ENCODE measurements at places on chromosomes 1 and 21.

DNA sequence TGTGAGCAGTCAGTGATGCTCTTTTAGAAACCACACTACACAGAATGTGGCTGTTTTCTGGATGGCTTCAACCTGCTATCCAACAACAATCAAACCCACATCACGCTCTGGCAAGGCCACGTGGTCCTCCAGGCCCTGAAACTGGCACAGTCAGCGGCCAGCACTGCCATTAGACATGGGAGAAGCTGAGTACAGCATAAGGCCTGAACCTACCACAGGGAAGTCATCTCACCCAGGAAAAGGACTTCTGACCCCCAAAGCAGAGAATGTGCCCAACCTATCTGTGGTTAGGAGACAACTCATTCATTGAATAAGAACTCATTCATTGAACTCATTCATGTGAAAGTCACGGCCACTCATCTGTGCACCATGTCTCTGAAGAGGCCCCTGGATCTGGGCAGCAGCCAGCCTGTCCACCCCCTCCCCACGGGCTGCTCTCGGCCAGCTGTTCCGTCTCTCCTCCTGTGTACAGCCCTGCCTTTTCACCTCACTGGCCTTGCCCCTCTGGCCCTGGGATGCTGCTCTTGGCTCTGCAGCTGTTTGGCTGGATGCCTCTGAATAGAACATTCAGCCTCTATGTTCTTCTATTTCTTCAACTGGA, 41.1 kb downstream of the C1orf198 start:
- no peak for DNase-seq

GRCh38 chr1:30189818-30190500, 533.4 kb downstream of the MATN1 start:
- DNase-seq, result no peak

DNA sequence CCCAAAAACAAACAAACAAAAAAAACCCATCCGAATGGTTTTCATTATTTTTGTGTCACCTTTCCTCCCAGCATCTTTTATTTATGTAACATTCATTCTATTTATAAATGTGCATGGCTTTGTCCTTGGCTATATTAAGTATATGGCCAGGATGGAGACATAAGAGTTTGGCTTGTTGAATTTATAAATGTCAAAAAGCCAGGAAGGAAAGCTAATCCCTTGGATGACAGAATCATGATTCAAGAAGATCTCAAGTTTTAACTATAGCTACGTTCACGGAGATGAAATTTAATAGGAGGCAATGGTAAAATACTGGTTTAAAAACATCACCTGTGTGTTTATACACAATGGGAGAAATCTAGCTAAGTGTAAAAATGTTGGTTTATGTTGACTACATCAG, 5.0 kb downstream of the CEP170 start:
- DNase-seq, result no peak

- DNase-seq, result no peak
These were observed 21.1 kb downstream of the OLFML3 start for GRCh38 chr1:114000406-114000805.

DNA sequence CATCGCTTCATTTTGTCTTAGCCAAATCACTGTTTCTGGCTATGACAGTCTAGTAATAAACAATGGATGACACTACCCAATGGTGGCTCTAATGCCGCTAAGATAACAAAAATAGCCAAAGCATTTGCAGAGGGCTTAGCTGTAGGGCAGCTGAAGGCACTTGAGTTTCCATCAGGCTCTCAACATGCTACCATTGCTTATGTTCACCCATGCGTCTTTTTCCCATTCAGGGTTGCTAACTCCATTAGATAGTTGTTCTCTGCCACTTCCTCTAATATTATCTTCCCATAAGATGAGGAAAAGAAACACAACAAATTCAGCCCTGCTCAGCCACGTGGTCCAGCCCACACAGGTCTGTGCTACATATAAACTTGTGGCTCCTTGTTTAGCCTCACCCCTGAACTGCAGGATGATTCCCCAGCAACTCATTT, 159.6 kb downstream of the TOMM20 start:
- no peak for DNase-seq

DNA sequence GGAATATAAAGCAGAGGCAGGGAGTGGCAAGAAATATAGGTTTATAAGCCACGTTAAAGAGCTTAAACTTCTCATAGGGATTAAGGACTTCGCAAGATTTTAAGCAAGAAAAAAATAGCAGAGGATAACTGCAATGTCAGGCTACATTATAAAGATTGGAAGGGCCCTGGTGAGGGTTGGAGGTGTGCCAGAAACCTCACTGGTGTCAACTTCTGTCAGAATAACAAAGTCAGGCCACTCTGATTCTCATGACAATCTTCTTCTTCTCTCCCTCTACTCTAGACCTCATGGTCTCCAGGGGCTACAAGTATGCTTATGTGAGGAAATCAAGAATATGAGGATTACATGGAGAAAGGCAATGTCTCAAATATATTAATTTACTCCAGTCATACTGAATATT, 32.6 kb upstream of the FMO2 start:
- DNase-seq, result no peak

DNA sequence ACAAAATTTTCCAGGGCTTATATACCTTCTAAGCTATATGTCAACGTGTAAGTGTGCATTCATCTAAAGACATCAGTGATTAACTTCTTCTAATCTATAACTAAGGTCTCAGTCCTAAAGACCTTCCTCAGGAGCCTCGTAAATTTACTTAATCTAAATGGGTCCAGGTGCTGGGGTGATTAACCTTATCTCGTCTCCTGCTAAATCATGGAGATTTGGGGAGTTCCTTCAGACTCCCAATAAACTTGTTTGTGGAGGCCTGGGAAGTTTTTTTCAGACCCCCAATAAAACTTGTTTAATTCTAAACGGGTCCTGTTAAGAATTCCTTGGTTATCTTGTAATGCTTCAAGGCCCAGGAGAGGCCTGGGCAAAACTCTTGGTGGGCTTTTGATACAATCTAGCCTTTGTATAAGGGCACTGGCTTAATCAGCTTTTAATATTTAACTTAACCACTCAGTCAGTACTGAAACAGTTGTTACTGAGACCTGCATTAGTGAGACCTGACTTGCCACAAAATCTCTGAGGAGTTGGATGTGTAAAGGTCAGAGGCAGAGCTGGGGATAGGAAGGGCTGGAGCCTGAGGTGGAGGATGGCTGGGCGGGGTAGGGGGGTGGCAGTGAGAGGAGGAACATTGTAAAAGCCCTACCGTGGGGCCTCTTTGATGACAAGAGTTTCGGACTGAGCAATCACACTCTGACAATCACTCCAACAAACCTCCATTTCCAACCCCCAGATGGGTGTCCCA, 6.2 kb upstream of the HMGCS2 start:
- no peak for DNase-seq

DNA sequence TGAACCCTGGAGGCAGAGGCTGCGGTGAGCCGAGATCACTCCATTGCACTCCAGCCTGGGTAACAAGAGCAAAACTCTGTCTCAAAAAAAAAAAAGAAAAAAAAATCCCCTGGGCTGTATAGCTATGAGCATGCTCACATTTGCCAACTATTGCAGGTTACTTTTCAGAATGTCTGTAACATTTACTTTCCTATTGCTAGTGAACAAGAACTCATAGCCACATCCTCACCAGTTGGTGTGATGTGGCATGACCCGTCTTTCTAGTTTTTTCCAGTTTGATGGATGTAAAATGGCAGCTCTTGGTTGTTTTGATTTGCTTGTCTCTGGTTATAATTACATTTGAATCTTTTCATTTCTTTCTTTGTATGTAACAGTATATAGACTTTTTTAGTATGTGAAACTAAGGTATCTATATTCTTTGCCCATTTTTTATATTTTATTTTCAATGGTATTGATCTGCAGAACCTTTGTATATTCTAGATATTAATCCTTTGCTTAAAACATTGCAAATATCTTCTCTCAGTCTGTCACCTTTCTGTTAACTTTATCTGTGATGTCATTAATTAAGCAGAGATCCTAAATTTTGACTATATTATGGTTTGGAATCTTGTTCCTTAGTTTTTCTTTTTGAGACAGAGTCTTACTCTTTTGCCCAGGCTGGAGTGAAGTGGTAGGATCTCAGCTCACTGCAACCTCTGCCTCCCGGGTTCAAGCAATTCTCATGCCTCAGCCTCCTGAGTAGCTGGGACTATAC, 11.6 kb downstream of the MED18 start:
- no peak for DNase-seq

- peak; percentile 41 for DNase-seq
These were observed 443.4 kb upstream of the RGS18 start for GRCh38 chr1:191714845-191715244.

GRCh38 chr1:62727656-62728407, 39.6 kb upstream of the DOCK7 start:
- no peak for DNase-seq

- DNase-seq, result no peak
These were observed 42.3 kb downstream of the MDM4 start for GRCh38 chr1:204558467-204558866.

GRCh38 chr1:58695206-58695605, 4.7 kb downstream of the MYSM1 start:
- no peak for DNase-seq

DNA sequence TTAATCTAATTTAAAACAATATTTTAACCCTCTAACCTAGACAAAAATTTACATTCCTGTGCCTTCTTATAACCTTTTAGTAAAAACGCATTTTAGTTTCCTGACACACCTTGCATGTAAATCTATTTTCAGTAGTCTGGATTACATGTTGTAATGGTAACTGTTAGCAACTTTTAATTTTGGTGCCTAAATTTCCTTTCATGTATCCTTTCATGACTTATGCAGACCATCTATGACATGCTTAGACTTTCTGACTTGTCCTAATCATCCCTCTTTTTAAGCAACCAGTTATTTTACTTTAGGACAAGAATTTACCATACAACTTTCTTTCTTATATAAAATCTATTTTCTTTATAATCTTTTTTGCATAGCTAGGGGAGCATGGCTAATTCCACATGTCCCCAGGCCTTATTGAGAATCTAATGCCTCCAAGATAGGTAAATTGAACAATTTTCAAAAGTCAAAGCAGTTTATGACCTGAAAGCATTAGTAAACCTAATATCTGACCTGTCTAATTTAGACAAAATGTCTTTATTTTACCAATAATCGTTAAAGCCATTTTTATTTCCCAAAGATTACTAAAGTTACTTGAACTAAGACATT, 57.5 kb upstream of the IL12RB2 start:
- DNase-seq, result no peak

All from D721Med (cell line).